Heart left ventricle (tissue), 16 donors: ENCODE measurements at places on chromosomes 2 and 18. TPM values are rescaled to one million over a fixed set of nuclear protein-coding genes. Genes with fewer than 3 reads are reported as not detected.
A peak's percentile ranks its signal among the peaks of the same experiment; 100 is the strongest.

DNA sequence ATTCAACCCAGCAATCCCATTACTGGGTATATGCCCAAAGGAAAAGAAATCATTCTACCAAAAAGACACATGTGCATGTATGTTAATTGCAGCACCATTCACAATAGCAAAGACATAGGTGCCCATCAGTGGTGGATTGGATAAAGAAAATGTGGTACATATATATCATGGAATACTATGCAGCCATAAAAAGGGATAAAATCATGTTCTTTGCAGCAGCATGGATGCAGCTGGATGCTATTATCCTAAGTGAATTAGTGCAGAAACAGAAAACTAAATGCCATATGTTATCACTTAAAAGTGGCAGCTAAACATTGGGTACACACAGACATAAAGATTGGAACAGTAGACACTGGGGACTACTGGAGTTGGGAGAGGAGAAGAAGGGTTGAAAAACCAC, 82.2 kb downstream of the MYO3B start:
- no peak overlapping the region for H3K4me3 ChIP-seq
- no peak overlapping the region for H3K27ac ChIP-seq
- no peaks in the 10 kb centered on the region for H3K4me1 ChIP-seq
- no peaks in the 10 kb centered on the region for H3K27me3 ChIP-seq

- H3K27me3 ChIP-seq, result peaks cover 3% of the 10 kb centered on the region
- H3K27ac ChIP-seq, result no peak overlapping the region
- H3K36me3 ChIP-seq, result no peaks in the 10 kb centered on the region
- H3K4me1 ChIP-seq, result no peaks in the 10 kb centered on the region
These were observed 6.9 kb downstream of the ABCG5 start for GRCh38 chr2:43831543-43832294.

- H3K27me3 ChIP-seq, result no peaks in the 10 kb centered on the region
- H3K4me1 ChIP-seq, result peaks cover 14% of the 10 kb centered on the region
- no peak overlapping the region for H3K27ac ChIP-seq
- no peak overlapping the region for H3K4me3 ChIP-seq
- no peaks in the 10 kb centered on the region for H3K36me3 ChIP-seq
These were observed 125.5 kb upstream of the SERTAD2 start for GRCh38 chr2:64779117-64779690.

GRCh38 chr18:26940744-26941398, 75.4 kb upstream of the AQP4 start:
- H3K27ac ChIP-seq, result no peak overlapping the region
- DNase-seq, result no peak
- no peaks in the 10 kb centered on the region for H3K27me3 ChIP-seq
- H3K4me1 ChIP-seq, result no peaks in the 10 kb centered on the region
- no peak overlapping the region for H3K4me3 ChIP-seq

DNA sequence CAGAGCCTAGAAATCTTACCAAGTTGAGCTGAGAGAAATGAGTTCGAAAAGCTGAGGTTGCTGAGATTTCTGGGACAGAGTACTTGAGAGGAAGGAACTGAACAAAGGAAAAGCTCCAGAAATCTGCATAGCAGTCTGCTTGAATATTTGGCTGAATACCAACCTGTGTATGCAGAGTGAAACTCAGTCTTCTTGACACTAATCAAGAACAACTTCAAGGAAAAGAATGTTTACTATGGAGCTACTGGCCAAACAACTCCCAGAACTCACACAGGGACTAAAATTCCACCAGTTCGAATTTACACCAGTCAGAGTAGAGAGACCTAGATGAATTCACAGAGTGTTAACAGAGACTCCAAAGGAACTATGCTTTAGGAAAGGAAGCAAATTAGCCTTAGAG, 66.5 kb downstream of the USP37 start:
- H3K4me3 ChIP-seq, result no peak overlapping the region
- H3K27me3 ChIP-seq, result no peaks in the 10 kb centered on the region
- DNase-seq, result no peak
- peak overlapping the region; percentile 39 for H3K27ac ChIP-seq
- H3K36me3 ChIP-seq, result peaks cover 5% of the 10 kb centered on the region
- no peaks in the 10 kb centered on the region for H3K4me1 ChIP-seq

GRCh38 chr2:126827371-126827770, 71.3 kb upstream of the TEX51 start:
- H3K4me1 ChIP-seq, result no peaks in the 10 kb centered on the region
- H3K27me3 ChIP-seq, result no peaks in the 10 kb centered on the region
- DNase-seq, result no peak
- H3K4me3 ChIP-seq, result no peak overlapping the region
- no peaks in the 10 kb centered on the region for H3K36me3 ChIP-seq

GRCh38 chr2:6214471-6214870, 522.3 kb downstream of the SOX11 start:
- no peaks in the 10 kb centered on the region for H3K36me3 ChIP-seq
- H3K27me3 ChIP-seq, result no peaks in the 10 kb centered on the region
- no peak overlapping the region for H3K27ac ChIP-seq
- no peaks in the 10 kb centered on the region for H3K4me1 ChIP-seq

DNA sequence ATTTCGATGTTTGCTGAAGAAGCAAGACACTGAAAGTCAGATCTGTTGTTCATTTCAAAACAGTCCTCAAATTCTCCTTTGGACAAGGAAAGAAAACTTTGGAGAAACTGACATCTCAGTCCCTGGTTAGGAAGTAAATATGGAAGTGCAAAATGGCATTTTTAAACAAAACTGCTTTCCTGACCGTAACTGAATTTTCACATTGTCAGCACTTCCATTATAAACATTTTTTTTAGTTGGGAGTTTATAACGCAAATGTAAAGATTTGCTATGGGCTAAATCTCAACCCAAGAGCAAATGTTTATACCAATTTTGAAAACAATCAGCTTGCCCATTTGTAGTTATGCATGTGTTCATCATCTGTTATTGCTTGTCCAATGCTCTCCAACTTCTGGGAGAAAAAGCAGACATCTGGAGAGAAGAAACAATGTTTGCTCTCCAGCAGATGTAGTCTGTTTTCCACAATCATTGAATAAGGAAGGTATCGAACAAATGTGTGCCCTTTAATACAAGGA, 520.1 kb downstream of the ARHGAP15 start:
- H3K4me3 ChIP-seq, result no peak overlapping the region
- no peak overlapping the region for H3K27ac ChIP-seq
- H3K36me3 ChIP-seq, result no peaks in the 10 kb centered on the region
- H3K4me1 ChIP-seq, result no peaks in the 10 kb centered on the region
- DNase-seq, result no peak

DNA sequence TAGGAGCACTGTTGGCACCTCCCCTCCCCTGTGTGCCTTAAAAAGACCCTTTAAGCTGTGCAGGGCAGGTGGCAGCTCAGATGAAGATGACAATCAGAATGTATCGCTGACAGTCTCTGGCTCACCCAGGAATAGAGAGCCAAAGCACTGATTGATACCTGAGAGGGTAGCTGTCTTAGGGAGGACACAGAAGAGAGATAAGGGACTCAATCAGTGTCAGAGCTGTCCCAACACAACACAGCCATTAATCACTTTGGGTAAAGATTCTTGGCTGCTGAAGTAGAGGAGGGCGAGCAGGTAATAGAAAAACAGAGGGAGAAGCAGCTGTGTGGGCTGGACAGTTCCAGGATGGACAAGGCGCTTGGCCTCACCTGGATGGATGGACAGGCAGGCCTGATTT, 124.9 kb downstream of the NRP2 start:
- no peaks in the 10 kb centered on the region for H3K27me3 ChIP-seq
- H3K4me1 ChIP-seq, result no peaks in the 10 kb centered on the region
- H3K4me3 ChIP-seq, result no peak overlapping the region
- no peaks in the 10 kb centered on the region for H3K36me3 ChIP-seq
- no peak overlapping the region for H3K27ac ChIP-seq

DNA sequence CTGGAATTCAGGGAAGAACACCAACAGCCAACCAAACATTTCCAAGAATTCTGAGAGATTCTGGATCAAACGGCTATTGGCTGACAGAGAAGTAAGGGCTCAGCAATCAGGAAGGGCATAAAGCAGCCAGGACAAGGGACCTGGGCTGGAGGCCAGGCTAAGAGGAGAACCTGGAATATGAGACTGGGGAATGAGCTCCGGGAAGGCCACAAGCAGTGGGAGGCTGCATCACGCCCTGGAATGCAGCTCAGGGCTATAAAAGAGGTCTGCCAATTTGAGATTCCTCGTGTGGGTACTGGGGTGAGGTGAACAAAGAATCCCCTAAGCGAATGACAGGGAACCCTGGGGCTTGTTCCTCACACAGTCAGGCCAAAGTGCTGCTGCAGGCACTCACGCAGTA, 60.4 kb downstream of the ANO7 start:
- H3K36me3 ChIP-seq, result peaks cover 100% of the 10 kb centered on the region
- H3K4me1 ChIP-seq, result no peaks in the 10 kb centered on the region
- H3K27me3 ChIP-seq, result no peaks in the 10 kb centered on the region
- no peak for DNase-seq

DNA sequence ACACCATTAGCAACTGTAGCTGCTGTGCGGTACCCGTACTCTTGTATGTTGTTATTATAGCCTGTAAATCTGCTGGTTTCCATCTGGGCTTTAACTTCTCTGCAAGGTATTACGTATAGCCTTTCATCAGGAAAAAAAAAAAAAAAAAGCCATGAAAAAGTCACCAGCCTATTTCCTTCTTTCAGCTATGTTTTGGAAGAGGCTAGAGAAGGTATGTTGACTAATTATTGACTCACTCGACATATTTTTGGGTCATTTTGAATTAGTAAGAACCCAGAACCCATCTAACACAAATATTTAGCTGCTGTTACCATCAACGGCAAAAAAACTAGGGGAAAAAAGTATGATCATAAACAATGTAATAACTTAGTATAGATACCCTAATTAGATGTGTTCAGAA, 1395.6 kb downstream of the SUCLG1 start:
- no peak for DNase-seq
- no peak overlapping the region for H3K4me3 ChIP-seq
- no peaks in the 10 kb centered on the region for H3K4me1 ChIP-seq
- H3K36me3 ChIP-seq, result no peaks in the 10 kb centered on the region
- H3K27me3 ChIP-seq, result no peaks in the 10 kb centered on the region

- DNase-seq, result no peak
- H3K36me3 ChIP-seq, result no peaks in the 10 kb centered on the region
- H3K27ac ChIP-seq, result no peak overlapping the region
- no peaks in the 10 kb centered on the region for H3K4me1 ChIP-seq
- H3K27me3 ChIP-seq, result no peaks in the 10 kb centered on the region
- H3K4me3 ChIP-seq, result no peak overlapping the region
These were observed 77.8 kb downstream of the DDX1 start for GRCh38 chr2:15669375-15669910.

DNA sequence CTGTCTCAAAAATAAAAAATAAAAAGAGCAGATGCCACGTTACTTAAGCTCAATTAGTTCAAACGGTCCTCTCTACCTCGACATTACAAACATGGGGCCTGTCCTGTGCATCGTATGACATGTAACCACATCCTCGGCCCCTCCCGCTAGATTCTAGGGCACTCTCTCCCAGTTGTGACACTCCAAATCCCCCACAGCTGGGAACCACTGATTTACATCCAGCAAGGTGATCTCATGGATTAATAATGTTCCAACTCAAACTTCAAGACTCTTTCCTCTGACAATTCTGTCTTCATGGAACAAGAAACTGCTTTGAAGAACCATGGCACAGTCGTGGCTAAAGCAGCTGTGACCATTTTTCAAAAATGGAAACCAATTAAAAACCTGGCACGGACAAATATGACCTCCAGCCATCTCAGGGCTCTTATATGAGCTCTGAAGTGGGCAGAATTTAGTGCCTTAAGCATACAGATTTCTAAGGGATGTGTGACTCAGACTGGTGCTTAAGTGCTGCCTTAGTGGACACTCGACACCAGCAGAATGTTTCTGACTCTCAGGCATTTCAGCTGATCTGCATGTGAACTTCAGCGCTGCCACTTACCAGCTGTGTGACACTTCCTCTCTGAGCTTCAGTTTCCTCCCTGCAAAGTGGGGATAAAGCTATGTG, 31.7 kb upstream of the ASAP2 start:
- H3K36me3 ChIP-seq, result no peaks in the 10 kb centered on the region
- no peak overlapping the region for H3K27ac ChIP-seq
- no peak overlapping the region for H3K4me3 ChIP-seq
- H3K27me3 ChIP-seq, result no peaks in the 10 kb centered on the region
- no peak for DNase-seq

DNA sequence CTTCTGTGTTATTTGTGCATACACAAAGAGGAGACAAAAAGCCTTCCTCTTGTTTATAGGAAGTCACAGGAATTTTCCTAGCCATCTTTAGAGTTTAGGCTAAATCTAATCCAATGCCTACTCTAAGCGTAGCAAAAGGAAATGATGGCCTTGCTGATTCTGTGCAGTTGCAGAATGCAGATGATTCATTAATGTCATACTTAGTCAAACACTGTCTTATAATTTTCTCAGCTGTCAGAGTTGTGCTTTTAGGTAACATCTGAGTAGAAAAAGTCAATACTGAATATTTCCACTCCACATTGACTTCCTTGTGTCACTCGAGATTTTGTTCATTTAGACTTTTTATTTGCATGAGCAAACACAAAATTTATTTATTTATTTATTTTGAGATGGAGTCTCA, 157.9 kb upstream of the FOSL2 start:
- H3K27me3 ChIP-seq, result no peaks in the 10 kb centered on the region
- H3K36me3 ChIP-seq, result no peaks in the 10 kb centered on the region
- no peak overlapping the region for H3K27ac ChIP-seq
- peaks cover 16% of the 10 kb centered on the region for H3K4me1 ChIP-seq
- H3K4me3 ChIP-seq, result no peak overlapping the region

DNA sequence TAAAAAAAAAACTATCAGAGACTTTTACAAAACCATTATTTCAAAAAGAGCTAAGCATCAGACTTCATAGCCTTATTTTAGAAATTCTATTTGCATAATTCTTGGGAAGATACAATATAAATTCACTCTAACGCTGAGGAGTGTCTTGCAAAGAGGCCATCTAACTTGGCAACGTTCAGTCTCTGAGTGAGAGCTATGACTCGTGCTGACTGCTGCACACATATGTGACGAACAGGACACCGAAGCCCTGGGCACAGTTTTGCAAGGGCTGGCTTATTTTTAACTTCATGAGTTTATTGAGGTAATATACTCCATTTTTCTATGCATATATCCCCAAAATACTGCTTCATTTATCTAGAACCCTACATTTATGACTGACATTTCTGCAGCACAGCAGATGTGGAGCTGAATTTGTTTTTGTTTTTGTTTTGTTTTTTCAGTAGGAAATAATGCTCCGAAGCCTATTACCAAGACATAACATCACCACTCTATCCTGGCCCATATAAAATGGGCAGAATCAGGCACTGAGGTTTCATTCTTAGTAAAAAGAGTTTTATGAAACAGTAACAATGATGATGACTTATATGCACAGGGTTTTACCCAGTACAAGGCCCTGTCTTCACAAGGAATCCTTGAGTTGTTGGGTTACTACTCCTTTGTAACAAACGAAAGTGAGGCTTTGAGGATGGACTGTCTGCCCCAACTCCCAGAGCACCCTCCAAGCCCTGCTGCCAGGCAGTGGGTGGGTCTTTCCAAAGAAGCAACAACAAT, 68.3 kb downstream of the CRACDL start:
- no peak for DNase-seq
- no peaks in the 10 kb centered on the region for H3K4me1 ChIP-seq
- no peaks in the 10 kb centered on the region for H3K27me3 ChIP-seq
- no peak overlapping the region for H3K4me3 ChIP-seq
- H3K27ac ChIP-seq, result no peak overlapping the region
- H3K36me3 ChIP-seq, result no peaks in the 10 kb centered on the region

Gene CD8B2
- not detected for polyA plus RNA-seq

Gene TFCP2L1
- polyA plus RNA-seq, result 0.10 TPM

Gene CHMP1B
- 37.4 TPM for polyA plus RNA-seq

Gene ZNF385B
- 0.23 TPM for polyA plus RNA-seq
